ENCODE measurements at places on chromosomes 7 and 10.

DNA sequence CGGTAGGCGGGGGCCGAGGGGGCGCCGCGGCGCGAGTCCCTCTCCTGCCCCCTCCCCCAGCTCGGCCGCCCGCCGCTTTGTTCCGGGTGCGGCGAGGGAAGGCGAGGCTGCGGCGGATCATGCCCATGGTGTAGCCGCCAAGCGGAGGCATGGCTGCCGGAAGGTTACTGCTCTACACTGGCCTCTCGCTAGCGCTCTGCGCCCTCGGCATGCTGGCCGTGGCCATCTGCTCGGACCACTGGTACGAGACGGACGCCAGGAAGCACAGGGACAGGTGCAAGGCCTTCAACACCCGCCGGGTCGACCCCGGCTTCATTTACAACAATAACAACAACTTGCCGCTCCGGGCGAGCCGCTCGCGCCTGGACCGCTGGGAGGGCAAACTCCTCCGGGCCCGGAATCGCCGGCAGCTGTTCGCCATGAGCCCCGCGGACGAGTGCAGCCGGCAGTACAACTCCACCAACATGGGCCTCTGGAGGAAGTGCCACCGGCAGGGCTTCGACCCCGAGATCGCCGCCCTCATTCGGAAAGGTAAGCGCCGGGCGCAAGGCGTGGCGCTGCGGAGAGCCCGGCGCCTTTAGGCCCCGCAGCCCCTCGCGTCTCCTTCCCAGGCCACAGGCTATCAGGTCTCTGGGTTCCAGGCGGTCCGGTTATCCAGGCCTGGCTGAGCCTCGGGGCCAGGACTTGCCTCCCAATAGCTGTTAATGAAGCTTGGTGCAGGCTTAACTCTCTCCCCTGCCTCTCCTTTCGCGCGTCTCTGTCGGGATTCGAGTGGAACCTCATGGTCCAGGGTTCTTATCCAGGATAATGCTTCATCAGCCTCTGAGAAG lies 513 bp downstream of the TMEM178B start:
- DNase-seq = no peak

DNA sequence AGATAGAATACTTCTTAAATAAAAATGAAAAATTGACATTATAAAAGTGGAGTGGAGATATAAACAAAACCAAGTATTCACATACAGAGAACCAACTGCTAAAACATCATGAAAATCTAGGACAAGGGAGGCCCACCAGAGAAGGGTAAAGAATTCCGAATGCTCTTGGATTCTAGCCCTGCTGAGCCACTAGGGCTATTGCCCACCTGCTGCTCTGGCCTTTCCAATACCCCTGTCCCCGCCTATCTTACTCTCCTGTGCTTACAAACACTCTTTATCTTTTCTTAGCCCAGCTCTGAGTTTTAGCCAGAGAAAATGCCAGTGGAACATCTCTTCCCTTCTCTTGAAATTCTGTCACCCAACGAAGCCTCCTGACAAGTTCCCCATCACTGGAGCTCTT lies 100.3 kb downstream of the MACC1 start:
- DNase-seq = no peak

DNA sequence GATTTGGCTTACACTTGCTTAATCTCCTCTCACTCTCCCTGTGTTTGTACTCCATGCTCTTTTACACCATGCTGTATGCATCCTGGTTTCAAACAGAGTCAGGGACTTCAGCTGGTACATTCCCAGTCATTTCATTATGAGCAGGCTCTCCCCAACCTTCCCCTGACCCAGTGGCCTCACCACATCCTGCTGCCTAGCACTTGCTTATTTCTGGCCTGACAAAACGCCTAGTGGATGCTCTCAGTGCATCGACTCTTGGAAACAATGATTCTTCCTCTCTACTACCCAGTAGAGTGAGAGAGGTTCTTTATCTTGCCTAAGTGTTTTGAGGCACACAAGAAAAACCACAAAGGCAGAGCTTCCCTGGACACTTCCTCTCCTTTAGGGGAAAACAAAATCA lies 63.4 kb downstream of the CAV1 start:
- DNase-seq = no peak

- no peak for DNase-seq
Observed at GRCh38 chr10:26890956-26891355, 30.2 kb upstream of the ABI1 start.

DNA sequence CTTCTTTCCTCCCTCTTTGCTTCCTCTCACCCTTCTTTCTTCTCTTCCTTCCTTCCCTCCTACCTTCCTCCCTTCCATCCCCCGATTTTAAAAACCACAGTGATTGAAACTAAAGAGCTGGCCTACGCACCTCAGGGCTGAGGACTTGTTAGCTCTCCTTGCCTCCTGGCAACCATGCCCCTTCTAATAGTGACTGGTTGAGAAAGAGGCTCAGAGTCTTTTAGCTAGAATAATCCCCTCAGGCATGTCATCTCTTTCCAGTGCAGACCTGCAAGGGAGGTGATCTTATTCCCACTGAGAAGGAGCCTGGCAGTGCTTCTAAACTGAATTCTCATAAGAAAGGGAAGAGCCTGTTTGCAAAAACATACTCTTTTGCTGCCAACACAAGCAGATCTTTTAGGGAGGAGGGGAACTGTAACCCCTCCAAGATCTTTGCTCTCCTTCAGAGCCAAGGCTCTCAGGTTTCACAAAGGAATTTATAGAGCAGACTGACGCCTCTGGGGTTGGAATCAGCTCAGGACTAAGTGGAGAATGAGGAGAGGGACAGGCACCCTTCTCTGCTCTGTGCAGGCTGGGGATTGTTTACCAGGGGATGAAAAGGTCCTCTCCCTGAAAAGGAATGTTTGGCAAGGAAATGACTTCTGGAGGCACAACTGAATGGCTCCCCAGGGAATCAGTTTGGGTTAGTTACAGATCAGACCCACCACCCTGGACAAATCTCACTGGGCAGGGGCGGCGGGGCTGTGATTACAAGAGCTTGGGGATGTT lies 9.4 kb upstream of the ANKRD1 start:
- DNase-seq = no peak

GRCh38 chr10:101403161-101403560 lies 49.2 kb downstream of the BTRC start:
- DNase-seq = no peak

DNA sequence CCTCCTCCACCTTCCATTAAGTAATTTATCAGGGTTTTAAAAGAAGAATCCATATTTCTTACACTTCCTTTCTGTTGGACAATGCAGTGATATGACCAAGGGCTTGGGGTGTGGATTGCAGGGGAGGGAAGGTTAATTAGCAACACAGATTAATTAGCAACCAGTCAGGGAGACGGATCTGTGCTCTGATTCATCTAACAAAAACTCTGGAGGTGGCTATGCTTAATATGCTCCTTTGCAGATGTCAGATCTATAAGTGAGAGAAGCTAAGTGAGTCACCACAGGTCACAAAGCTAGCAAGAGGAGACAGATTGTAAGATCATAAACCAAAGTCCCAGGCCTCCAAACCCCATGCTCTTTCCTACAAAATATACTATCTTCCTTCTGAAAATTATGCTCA lies 178.8 kb upstream of the ITGB1 start:
- no peak for DNase-seq

DNA sequence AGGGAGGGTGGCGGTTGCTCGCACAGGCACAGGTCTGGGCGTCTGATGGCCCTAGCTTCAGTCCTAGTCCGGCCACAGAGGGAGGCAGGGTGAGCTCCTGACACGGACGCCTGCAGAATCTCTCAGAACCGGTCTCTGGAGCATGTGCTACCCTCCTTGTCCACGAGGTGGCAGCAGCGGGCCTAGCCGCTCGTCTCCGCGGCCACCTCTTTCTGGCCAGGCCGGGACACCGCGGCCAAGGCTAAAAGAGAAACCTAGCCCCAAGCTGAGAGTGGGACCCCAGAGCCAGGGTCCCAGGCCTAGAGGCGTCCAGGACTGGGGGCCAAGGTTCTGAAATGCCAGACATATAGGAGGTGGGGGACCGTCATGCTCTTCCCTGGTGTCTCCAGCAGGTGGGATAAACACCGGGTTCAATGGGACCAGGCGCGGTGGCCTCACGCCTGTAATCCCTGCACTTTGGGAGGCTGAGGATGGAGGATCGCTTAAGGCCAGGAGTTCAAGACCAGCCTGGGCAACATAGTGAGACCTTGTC lies 3.2 kb upstream of the LAT2 start:
- no peak for DNase-seq

GRCh38 chr7:7675686-7676085 lies 35.1 kb downstream of the UMAD1 start:
- no peak for DNase-seq

DNA sequence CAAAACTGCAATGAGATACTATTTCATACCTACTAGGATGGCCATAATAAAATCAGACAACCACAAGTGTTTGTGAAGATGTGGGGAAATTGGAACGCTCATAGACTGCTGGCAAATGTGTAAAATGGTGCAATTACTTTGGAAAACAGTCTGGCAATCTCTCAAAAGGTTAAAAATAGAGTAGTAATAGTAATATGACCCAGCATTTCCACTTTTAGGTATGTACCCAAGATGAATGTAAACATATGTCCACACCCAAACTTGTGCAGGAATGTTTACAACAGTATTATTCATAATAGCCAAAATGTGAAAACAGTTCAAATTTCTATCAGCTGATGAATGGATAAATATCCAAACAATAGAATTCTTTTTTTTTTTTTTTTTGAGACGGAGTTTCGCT lies 731.6 kb upstream of the ANKRD30A start:
- DNase-seq = no peak

- no peak for DNase-seq
Observed at GRCh38 chr10:43410345-43410744, 1.4 kb upstream of the HNRNPF start.

DNA sequence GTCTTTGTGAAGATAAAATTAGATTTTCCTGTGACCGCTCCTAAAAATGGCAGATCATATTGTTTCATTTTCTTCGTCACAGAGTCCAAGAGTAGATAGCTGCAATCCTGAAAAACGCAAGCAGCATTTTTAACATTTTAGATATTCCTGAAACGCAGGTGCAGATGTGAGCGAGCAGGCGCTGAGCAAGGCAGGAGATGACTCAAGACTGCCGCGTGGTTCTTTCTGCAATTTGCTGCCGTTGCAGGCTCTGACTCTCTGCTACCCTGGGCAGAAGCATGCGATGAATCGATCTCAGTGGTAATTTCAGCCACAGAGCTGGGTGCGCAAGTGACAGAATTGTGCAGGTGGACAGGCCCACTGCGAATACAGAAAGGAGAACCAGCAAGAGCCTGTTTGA lies 331.9 kb downstream of the ACTR3B start:
- no peak for DNase-seq

DNA sequence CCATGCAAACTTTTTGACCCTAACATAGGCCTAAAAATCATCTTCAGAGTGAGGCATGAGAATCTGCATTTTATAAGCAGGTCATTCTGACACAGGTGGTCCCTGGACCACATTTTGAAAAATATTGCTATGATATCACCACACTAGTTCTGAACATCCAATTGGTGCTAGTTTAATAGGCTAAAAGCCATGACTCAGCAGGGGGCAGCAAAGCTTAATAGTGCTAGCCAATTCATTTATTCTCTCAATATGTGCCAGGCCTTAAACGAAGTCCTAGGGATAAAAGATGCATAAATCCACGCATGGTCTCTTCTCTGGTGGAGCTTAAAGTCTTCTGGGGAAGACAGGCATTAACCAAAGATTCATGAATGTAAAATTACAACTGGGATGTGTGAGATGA lies 10.2 kb upstream of the SLC25A28 start:
- DNase-seq = no peak

DNA sequence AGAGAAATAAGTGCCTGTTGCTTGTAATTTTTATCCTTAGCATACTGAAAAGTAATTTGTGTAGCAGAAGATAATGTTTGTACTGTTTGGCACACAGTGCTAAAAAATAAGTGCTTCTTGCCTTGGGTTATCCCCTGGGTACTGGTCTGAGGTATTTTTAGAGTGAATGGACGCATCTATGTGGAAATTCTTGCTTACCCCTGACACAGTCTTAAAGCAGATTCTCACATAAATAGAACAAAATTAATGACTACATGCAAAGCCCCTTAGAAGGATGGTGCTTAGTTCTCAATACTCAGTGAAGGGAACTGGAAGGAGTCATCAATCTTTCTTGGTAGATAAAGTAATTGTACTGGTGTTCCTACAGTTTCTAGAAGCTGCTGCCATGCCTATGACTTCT lies 548.6 kb downstream of the ARL4A start:
- no peak for DNase-seq

DNA sequence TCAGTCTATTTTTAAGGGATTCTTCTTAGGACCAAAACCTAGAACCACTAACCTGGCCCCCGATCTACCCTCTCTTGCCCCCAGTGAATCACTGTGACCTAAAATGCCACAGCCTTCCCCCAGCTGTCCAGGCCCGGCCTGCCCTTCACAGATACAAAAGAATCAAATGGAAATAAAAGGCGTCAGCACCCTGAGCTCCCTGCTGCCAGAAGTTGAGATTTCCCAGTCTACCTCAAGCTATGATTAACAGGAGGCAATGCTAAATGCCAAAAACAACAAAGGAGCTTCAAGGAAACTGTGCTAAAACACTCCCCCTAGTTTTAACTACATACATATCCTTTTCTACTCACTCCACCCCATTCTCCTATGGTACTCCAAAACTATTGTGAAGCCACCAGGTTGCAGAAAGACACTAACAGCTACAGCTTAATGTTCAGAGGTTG lies 67.8 kb downstream of the GSAP start:
- DNase-seq = no peak

DNA sequence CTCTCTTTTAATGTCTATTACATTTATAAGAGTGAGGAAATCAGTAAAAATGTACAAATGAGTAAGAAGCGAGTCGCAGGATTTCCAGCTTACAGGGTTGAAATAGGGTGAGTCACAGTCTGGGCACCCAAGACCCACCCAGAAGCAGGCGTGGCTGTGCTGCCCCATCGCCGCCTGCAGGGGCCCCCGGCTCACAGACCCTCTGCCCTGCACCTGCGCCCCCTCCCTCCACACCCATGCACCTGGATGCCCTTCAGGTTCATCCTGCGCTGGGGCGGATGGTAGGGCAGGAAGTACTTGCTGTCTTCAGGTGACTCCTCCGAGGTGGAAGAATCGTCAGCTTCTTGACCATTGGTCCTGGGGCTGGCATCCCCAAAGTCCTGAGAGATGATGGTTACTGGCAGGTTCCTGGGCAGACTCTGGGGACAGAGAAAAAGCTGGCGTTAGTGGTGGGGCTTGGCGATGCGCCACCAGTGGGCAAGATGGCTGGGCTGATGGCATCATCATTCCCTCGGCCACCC lies 90.2 kb upstream of the GNA12 start:
- no peak for DNase-seq

GRCh38 chr10:122637376-122637775 lies 62.3 kb downstream of the C10orf120 start:
- DNase-seq = no peak

DNA sequence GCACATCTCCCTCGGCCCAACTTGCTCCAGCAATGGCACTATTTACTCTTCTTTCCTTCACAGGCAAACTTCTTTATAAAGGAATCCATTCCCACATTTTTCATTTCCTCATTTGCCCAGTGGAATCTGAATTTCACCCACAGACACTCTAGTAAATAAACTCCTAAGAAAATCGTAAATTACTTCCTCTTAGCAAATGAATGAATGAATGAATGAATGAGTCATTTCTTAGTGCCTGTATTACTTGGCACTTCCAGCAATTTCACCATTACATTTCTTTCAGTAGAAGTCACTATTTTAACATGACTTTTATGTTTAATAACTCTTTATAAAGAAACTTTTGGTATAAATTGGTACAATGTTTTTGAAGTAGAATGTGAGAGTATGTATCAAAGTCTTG lies 55.7 kb downstream of the DDC start:
- no peak for DNase-seq

GRCh38 chr10:129170812-129171211 lies 296.2 kb upstream of the MGMT start:
- no peak for DNase-seq

GRCh38 chr10:129522041-129522585 lies 55.1 kb downstream of the MGMT start:
- DNase-seq = no peak

- no peak for DNase-seq
Observed at GRCh38 chr10:21495002-21495751, 30.3 kb downstream of the SKIDA1 start.
